ENCODE measurements at places on chromosomes 16 and 17. TPM values are rescaled to one million over a fixed set of nuclear protein-coding genes. Genes with fewer than 3 reads are reported as not detected.

DNA sequence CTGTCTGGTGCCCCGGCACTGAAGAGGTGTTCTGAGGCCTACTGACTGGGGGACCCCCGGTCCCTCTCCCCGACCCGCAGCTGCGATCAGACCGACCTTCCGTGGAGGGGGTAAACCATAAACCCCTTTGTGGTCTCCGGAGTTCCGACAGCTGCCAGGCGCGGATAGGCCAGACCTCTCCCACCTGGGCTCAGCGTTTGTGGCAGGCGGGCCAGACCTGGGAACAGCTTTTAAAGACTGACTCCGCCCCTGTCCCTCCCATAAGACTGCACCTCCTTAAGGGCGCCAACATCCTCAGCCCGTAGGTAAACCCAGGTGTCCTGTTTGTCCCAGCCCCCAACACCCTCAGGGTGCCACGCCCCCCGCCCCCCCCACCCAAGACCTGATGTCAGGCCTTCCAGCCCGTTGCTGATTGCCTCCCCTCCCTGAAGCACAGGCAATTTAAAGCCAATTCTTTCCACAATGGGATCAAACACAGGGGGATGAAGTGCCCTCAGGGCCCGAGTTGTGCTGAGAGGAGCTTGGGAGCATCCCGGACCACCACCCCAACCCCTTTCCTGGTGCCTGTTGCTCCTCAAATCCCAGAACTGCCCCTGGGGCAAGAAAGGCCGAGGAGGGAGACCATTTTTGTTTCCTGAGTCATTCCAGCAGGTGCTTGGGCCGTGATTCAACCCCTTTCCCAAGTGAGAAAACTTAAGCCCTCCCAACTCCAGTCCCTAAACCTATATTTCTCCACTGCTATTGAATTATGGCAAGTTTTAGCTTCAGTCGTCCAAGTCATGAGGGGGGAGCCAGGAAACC, at the start of gene SOX15:
Gene SOX15, minus strand, starts transcription at position 204 of the 801 bp plus-strand sequence. CDS start 418 bp downstream, outside the sequence.
- DNase-seq: no peak

DNA sequence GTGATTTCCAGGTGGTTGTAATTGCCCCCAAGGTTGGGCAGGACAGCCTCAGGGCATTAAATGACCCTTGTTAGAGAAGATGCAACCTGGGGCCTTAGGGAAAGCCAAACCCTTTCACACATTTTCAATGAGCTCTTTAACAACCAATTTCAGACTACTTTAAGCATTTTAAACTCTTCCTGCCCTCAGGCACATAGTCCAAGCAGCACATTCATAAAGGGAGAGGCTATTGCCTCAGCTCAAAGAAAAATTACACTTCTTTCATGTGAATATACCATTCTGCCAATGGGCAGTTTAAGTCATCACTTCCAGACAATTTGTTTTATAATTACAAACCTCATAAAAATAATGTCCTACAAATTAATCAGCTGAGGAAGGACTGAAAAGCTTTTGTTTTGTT, 544.5 kb downstream of the NPIPA7 start:
- no peak for DNase-seq

GRCh38 chr17:43608313-43608712, 53.4 kb downstream of the MEOX1 start:
- DNase-seq: no peak

GRCh38 chr17:81603846-81604610, 32.9 kb downstream of the NPLOC4 start:
- DNase-seq: no peak

- no peak for DNase-seq
Observed at GRCh38 chr16:1530349-1530882, 3.0 kb upstream of the TMEM204 start.

DNA sequence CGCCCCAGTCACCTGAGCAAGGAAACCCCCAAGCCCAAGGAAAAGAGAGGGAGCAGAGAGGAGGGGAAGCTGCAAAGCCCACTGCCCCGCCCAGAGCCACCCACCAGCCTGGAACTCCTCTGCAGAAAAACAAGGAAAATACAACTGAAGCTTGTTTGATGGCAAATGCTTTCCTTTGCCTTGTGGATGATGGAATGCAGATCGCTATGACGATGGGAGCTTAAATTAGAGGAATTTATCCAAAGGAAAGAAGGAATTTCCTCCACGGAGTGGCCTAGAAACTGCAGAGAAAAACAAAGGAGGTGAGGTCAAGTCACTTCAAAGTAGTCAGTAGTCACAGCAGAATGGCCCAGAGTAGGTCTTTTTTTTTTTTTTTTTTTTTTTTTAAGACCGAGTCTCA, 31.5 kb upstream of the ASGR2 start:
- no peak for DNase-seq

GRCh38 chr17:73091770-73092522, 542 bp downstream of the SLC39A11 start:
- peak; percentile 16 for DNase-seq

GRCh38 chr16:57801809-57802340, 416 bp downstream of the KIFC3 start:
- DNase-seq: peak; percentile 73

DNA sequence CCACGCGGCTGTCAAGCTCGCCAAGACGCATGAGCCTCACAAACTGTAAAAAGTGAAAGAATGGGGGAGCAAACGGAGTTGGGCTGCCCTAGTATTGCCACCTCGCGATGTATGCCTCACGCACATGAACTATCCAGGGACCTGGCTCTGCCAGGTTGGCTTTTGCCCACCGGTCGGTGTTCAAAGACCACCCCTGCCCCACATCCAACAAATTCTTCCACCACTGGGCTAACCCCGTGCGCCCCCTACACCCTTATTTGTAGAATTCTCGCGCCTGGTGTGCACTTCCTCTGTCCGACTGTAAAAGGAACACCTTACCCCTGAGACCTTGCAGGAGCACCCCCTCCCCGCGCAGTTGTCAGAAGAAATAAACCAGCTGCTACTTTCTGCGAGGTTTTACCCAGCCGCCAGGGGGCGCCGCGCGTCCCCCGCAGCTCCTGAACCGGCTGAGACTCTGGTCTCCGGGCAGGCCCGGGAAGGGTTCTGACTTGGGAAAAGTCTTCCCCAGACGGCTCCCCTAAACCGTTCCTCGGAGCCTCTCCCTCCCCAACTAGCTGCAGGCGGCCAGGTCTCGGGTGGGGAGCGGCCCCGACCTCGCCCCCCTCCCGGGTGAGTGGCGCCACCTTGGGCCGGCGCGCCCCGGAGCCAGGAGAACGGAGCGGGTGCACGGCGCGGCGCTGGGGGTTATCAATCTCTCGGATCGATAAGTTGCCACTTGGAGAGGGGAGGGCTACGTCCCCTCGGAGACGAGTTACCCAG, 1.7 kb upstream of the ZNF423 start:
- peak; percentile 60 for DNase-seq

KCNH4 gene
- not detected for total RNA-seq

KRT16 gene
- total RNA-seq: not detected

C16orf86 gene
- total RNA-seq: 5.6 TPM
